ENCODE measurements at places on chromosomes 3 and 15. TPM values are rescaled to one million over a fixed set of nuclear protein-coding genes. Genes with fewer than 3 reads are reported as not detected.

- DNase-seq = no peak
These were observed 570 bp downstream of the APH1B start for GRCh38 chr15:63277893-63278456.

- DNase-seq = no peak
These were observed 7.2 kb downstream of the POLR2H start for GRCh38 chr3:184368586-184369183.

- no peak for DNase-seq
These were observed 14.9 kb downstream of the SPRED1 start for GRCh38 chr15:38267421-38268022.

GRCh38 chr3:171526869-171527268, 66.7 kb upstream of the TNIK start:
- no peak for DNase-seq

DNA sequence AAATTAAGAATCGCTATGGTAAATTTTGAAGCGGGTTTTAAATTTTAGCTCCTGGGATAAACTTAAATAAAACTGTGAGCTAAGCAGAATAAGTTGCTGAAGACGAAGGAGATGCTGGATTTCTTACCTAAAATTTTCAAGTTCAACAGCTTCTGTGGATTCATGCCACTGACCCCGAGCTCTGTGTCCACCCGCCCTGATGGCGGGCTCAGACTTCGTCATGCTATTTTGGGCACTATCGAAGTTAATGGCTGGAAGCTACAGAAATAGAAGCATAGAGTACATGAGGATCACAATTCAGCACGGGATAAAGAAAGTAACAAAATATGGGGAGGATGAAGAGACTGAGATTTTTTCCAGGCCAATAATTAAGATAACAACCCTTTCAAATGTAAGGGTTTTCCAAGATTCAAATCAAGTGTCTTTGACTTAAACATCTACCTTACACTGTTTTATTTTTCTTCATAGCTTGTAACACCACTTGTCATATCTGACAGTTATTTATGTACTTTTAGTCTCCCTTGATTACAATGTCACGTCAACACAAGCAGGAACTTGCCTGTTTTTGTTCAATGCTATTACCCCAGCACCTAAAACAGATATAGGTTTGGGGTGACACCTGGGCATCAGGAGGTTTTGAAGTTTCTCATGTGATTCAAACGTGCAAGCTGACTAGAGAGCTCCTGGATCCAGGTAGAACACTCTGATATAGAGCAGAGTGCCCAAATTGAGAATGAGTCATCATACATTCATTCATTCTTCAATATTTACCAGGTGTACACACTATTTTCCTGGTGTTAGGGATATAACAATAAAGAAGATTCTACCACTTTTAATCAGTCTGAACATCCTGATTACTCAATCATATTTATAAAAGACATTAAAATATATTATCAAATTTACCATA, 23.0 kb downstream of the NEK10 start:
- no peak for DNase-seq

DNA sequence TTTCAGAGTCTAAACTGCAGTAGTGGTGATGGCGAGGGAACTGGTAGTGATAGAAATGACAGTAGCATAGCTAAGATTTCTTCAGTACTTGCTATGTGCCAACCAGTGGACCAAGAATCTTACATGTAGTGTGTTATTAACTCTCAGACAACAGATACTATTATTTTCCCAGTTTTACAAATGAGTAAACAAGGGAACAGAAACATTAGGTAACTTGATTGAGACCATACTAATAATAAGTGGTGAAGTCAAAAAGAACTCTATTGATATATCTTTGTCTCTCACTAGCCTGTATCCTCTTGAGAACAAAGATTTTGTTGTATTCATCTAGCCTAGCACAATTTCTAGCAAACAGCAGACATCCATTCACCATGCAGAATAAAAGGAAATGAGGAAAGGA, 250.1 kb downstream of the ZBTB20 start:
- no peak for DNase-seq

DNA sequence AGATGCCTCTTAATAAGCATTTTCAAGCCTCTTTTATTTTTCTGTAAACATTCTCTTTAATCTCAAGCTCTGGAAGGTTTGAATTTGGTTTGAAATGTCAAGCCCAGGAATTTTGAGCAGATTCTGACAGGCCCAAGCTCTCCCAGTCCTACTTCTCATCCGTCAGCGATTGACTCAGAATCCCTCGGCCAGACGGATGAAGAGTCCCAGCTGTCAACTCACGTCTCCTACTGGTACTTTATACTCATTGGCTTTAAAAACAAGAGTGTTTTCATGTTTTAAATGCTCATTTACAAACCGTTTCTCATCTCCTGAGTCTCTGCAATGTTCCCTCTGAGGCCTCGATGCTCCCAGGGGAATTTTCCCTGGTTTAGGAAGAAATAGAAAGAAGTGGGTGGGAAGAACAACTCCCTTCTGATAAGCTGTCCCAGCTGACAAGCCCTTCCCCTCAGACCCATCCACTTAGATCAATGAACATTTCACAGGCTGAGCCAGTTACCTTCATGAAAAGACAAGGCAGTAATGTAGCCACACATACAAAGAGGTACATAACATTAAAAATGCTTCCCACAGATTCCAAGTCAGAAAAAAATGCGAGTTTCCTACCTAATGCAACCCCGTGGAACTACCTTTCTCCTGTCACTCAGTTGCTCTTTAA, 478.2 kb upstream of the DPH6 start:
- no peak for DNase-seq

- peak; percentile 71 for DNase-seq
These were observed 1026.0 kb downstream of the TUSC7 start for GRCh38 chr3:117735481-117736101.

- no peak for DNase-seq
These were observed 26.7 kb downstream of the TKT start for GRCh38 chr3:53229171-53229570.

DNA sequence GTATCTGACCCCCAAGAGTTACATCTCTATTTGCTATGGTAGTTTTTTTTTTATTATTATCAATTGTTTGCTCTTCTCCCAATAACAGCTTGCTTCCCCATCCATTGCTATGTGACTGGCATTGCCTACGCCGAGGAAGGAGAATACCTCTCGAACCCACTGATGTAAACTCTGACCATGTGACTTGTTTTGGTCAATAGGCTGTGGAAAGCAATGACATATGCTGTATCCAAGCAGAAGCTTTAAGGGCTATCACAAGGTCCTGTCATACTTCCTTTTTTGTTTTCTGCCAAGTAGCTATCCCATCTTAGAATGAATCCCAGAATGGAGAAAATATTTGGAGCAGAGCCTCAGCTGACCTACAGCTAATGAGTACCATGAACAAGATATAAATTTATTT, 111.0 kb upstream of the FRMD4B start:
- no peak for DNase-seq

DNA sequence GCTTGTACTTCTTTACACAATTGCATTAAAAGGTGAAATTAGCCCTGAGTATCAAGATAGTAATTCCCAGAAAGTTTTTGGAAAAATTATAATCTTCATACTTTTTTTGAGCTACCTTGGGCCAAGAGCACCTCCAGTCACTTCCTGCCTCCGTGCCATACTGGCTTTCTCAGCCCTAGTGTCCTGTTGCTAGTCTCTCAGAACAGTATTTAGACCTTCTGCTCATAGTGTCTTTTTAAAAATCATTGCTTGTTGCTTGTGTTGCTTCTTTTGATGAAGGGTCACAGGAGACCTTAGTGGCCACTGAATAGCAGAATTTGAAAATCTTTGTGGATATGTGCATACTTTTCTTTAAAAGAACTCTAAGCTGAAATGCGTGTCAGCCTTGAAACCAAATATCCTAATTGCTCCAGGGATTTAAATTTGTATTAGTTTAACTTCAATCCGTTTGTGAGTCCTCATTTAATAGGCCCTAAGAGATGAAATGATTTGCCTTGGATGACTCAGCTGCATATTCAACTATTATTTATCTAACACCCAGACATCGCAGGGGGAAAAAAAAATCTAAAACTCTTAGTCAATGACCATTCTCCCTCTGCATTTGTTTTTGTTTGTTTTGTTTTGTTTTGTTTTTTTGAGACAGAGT, 29.1 kb upstream of the LXN start:
- DNase-seq = no peak

DNA sequence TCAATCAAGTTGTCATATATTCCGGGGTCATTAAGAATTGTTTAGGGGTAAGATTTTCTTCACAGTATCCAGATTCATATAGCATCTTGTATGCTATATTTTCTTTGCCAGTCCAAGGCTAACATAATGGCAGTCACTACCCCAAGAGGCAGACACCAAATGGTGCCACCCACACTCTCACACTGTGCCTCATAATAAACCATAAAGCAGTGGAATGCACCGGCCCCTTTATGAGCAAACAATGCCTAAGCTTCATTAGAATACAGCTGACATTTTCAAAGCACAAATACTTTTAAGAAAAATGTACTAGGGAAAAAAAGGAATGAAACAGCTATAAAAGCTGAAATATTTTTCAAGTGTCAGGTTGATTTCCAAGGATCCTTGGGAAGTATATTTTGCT, 121.6 kb downstream of the TFDP2 start:
- DNase-seq = peak; percentile 12

GRCh38 chr3:143465666-143466065, 346.1 kb downstream of the CHST2 start:
- peak; percentile 66 for DNase-seq

GRCh38 chr15:27201425-27201824, 230.4 kb downstream of the GABRG3 start:
- DNase-seq = no peak

DNA sequence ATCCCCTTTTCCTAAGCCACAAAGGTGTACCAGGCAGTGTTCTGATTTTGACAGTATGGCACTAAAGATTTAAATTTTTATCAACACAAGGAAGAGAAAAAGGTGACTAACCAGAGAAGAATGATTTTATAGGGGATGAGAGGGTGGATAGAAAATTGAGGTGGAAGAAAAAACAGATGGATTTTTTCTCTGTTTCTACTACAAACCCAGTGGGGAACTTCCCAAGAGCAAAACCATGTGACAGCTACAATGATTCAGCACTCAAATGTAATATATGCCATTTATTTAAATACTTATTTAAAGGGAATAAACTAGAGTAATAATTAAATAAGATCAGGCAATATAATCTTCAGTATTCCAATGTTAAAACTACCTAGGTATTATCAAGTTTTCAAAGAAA, 11.1 kb downstream of the DCUN1D1 start:
- DNase-seq = peak; percentile 72

DNA sequence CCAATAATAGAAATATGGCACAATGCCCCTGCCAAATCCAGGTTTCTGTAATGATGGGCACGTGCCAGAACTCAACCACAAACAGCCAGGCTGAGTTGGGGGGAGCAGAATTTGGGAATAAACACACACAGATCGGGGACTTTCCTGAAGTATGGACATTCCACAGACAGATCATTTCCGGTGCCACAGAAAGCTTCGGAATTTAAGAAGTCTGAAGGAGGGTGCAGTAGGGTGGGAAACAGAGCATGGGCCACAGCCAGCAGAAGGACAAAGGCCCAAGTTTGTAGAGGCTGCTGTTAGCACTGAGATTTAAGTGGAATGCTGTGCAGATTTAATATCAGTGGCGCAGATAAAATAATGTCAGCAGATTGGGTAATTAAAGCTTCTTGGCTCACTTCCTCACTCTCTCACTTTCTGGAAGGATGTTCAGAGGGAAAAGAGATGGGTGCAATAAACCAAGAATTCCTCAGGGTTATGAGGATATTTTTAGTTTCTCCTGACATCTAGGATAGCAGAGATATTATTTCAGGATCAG, 67.4 kb downstream of the MYLK start:
- DNase-seq = no peak

DNA sequence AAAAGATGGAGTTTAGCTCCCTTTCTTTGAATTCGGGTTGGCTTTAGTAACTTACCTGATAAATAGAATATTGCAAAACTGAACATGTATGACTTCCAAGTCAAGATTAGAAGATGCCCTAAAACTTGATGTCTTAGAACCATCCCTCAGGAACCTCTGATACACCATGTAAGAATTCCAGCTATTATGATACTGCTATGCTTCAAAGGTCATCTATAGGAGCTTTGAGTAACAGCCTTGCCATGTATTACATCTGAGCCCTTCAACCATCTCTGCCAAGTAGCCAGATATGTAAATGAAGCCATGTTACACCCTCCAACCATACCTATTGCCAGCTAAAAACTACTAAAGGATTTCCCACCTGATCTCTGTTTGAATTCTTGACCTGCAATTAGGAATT, 854.2 kb downstream of the SI start:
- DNase-seq = no peak

DNA sequence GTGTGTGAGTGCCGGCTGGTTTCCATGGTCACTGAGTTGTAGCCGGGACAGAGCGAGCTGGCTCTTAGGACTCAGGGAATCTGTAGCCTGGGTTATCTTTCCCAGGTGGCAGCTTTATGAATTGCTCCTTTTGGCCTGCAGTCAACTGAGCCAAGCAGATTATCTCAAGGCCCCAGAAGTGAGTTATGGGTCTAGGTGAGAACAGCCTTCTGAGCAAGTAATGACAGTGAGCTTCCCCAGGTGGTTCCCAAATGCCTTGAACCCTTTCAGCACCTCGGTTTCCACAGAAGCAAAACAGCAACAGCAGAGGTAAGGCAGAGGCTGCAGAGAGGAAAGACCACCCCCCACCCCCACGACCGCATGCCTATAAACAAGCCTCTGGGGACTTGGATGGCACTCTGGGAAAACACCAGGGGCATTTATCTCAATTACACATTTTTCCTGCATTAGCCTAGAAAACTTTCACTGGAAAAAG, 56.7 kb upstream of the DGKG start:
- DNase-seq = no peak

- DNase-seq = no peak
These were observed 77.1 kb downstream of the MEX3B start for GRCh38 chr15:81968691-81969090.

The ZMAT3 gene
- 9.8 TPM for total RNA-seq

The AADACL2 gene
- total RNA-seq = not detected

The SNTN gene
- total RNA-seq = not detected

The STARD5 gene
- total RNA-seq = 0.35 TPM

The ILDR1 gene
- not detected for total RNA-seq

The TGM4 gene
- total RNA-seq = not detected

The UACA gene
- 16.2 TPM for total RNA-seq

The SETMAR gene
- total RNA-seq = 10.5 TPM

The PTH1R gene
- total RNA-seq = 3.1 TPM

The GP9 gene
- total RNA-seq = not detected

The CHRD gene
- 0.84 TPM for total RNA-seq

The EPHB3 gene
- 0.20 TPM for total RNA-seq

All from Caki2 (cell line).